T-cell (primary cell): ENCODE measurements at places on chromosomes 3 and 15.
A peak's percentile ranks its signal among the peaks of the same experiment; 100 is the strongest.

GRCh38 chr3:159208050-159208449, 406.2 kb downstream of the MFSD1 start:
- H3K27me3 ChIP-seq = no peaks in the 10 kb centered on the region
- no peak overlapping the region for H3K4me3 ChIP-seq
- H3K27ac ChIP-seq = no peak overlapping the region
- no peak for DNase-seq
- no peaks in the 10 kb centered on the region for H3K4me1 ChIP-seq

DNA sequence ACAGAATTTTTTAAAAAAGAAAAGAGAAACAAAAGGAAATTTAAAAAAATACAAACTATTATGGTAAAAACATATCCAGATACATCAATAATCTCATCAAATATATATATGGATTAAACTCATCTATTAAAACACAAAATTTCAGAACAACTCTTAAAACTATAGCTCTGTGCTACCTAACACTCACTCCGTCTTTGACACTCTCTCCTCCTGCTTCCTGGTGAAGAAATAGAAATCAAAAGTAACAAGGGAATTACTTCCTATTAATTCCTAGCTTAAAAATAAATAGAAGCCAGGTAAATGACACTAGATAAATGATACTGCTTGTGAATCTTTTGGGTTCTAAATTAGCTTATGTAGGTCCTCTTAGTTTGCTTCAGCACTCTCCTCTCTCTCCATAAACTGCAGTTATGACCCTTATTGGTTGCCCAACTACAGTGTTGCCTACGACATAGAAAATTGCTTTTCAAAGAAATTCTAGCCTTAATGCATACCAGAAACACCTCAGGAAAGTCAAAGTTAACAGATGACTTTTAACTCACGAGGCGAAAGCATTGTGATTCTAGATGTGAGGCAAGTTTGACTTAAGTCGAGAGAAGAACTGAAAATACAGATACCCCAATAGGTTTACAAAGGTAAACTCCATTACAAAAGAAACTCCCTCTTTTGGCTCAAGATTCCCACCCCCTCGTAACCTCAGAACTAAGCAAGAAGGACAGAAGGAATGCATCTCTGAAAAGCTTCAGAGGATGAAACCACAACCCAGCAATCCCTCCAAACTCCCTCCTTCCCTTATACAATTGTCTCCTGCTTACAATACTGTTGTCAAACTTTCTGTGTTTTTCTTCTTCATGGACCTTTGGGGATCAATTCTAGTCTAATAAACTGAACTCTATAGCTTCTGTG, 394.7 kb downstream of the FGF12 start:
- no peak overlapping the region for H3K27ac ChIP-seq
- no peak overlapping the region for H3K4me3 ChIP-seq

DNA sequence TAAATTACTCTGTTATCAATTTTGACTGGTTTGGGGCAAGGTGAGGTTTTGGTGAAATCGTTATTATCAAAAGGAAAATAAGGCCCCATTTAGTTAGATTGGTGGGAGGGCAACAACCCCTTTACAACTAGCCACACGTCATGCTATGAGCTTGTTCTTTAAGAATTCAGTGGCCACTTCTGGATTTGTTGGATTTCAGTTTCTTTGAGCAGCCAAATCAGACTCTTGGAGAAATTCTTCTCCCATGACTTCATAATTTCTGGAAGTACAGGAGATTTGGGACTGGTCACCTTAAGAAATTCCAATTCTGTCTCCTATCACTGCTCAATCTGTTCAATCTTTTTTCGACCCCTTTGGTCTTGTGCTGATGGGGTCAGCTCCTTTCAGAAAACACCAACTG, 14.8 kb upstream of the WNT5A start:
- H3K4me1 ChIP-seq = no peaks in the 10 kb centered on the region
- H3K27me3 ChIP-seq = no peaks in the 10 kb centered on the region
- no peak overlapping the region for H3K4me3 ChIP-seq
- no peak for DNase-seq

- no peaks in the 10 kb centered on the region for H3K36me3 ChIP-seq
- peak overlapping the region; percentile 56 for H3K4me3 ChIP-seq
- DNase-seq = no peak
- no peak overlapping the region for H3K27ac ChIP-seq
Measured at GRCh38 chr3:198079771-198080520, 119.9 kb downstream of the LMLN start.

DNA sequence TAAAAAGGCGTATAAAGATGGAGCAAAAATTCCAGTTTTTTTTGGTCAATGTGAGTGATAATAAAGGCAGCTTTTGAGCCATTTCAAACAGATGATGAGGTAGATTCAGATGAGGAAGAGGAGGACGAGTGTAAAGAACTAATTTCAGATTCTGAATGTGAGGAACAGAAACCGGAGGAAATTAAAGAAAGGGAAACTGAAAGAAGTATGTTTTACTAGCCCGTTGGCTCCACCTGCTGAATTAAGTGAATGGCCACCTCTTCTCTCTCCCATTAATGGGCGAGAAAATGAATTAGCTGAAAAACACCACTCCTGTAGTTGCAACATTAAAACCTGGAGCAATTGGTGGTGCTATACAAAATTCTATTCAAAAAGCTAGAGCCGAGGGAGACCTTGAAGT, 55.4 kb downstream of the CYP19A1 start:
- H3K27me3 ChIP-seq = peaks cover 2% of the 10 kb centered on the region
- no peaks in the 10 kb centered on the region for H3K36me3 ChIP-seq
- H3K27ac ChIP-seq = no peak overlapping the region
- no peak overlapping the region for H3K4me3 ChIP-seq

GRCh38 chr15:101167753-101168462, 83.9 kb downstream of the CHSY1 start:
- H3K27me3 ChIP-seq = no peaks in the 10 kb centered on the region
- peak; percentile 10 for DNase-seq
- H3K4me1 ChIP-seq = peaks cover 5% of the 10 kb centered on the region
- H3K4me3 ChIP-seq = no peak overlapping the region
- H3K36me3 ChIP-seq = no peaks in the 10 kb centered on the region
- no peak overlapping the region for H3K27ac ChIP-seq

GRCh38 chr3:172911142-172911541, 160.6 kb downstream of the ECT2 start:
- H3K4me1 ChIP-seq = no peaks in the 10 kb centered on the region
- no peak for DNase-seq
- no peaks in the 10 kb centered on the region for H3K27me3 ChIP-seq
- H3K27ac ChIP-seq = no peak overlapping the region

DNA sequence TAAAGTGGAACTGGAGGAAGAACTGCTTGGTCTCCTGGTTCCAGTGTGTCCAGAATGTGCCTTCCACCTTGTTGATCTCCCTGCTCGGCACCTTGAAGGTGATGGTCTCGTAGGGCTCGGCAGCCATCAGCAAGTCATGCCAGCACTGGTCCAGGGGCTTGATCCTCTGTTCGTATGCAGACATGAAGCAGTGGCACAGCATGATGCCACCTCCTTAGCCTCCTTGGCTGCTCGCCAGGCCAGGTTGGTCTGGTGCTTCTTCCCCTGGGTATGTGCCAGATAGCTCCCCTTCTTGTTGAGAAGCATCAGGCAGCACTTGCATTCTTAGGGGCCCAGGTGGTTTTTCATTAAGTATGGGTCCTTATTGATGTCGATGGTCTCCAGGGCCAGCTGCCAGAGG, 17.8 kb upstream of the TXNRD3 start:
- no peaks in the 10 kb centered on the region for H3K4me1 ChIP-seq
- DNase-seq = no peak
- H3K27me3 ChIP-seq = no peaks in the 10 kb centered on the region
- no peak overlapping the region for H3K27ac ChIP-seq

DNA sequence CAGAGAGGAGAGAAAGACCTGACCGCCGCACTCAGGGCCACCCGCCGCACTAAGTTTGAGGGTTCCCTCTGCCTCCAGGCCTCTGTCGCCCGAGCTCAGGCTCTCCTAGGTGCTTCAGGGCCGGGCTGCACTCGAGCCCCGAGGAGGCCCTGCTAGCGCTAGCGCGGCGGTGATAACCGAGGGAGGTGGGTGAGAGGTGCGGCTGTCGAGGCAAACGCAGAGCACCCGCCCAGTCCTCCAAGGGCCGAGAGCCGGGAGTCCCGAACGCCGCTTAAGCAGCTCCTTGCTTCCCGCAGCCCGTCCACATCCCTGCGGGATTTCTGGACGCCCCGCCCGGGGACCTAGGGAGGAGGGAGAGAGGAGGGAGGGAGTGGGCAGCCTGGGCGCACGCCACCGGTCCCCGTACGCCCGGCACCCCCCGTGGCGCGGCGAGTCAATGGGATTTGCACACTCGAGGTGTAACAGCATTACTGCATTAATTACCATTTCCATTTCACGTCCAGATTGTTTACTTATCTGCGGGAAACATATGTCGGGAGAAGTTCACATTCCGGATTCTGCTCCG, 6.8 kb downstream of the SOX14 start:
- H3K4me1 ChIP-seq = no peaks in the 10 kb centered on the region
- H3K27me3 ChIP-seq = peaks cover 59% of the 10 kb centered on the region

DNA sequence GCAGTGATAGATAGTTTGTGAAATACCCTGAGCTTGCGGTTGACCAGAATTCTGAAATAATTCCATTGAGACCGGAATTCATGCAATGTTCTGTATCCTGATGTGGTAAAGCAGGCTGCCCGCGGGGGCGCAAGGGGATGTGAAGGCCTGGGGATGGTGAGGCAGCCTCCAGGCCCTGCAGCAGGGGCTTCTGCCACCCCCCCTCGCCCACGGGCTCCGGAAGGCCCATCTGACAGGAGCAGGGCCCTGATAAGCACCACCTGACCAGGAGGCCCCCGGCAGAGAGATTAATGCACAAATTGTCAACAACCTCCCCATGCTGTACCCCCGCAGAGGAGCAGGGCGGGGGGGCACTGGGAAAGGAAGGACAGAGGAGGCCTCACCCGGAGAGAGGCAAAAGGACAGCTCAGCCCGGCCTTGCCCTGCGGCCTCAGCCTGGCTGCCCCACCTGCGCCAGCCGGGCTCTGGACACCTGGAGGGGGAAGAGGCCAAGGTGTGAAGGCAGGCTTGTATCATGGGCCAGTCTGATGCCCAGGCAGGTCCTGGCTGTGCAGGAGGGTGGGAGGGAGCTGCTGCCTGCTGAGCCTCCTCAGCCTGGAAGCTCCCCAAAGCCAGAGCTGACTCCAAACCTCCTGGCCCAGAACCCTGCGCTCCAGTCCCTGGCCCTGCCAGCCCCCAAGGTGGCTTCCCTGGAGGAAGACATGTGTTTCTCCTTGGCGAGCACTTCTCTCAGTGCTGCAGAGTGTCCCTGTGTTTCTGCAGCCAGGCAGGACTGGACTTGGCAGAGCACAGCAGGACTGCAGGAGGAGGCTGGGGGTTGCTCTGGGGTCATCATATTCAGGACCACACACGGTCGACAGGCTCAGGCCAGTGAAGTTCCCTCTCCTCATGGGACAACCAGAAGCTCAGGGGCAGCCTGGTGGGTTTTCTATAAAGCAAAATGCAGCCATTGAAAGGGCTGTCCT, 46.5 kb downstream of the RPN1 start:
- no peak overlapping the region for H3K27ac ChIP-seq
- H3K4me3 ChIP-seq = no peak overlapping the region
- H3K4me1 ChIP-seq = peaks cover 12% of the 10 kb centered on the region

DNA sequence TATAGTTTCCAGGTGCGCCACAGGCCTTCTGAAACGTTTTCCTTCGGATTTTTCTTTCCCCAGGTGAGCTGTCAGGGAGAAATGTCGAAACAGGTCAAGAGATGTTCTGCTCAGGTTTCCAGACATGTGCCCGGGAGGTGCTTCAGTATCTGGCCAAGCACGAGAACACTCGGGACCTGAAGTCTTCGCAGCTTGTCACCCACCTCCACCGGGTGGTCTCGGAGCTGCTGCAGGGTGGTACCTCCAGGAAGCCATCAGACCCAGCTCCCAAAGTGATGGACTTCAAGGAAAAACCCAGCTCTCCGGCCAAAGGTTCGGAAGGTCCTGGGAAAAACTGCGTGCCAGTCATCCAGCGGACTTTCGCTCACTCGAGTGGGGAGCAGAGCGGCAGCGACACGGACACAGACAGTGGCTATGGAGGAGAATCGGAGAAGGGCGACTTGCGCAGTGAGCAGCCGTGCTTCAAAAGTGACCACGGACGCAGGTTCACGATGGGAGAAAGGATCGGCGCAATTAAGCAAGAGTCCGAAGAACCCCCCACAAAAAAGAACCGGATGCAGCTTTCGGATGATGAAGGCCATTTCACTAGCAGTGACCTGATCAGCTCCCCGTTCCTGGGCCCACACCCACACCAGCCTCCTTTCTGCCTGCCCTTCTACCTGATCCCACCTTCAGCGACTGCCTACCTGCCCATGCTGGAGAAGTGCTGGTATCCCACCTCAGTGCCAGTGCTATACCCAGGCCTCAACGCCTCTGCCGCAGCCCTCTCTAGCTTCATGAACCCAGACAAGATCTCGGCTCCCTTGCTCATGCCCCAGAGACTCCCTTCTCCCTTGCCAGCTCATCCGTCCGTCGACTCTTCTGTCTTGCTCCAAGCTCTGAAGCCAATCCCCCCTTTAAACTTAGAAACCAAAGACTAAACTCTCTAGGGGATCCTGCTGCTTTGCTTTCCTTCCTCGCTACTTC, 3.8 kb downstream of the BHLHE40 start:
- DNase-seq = no peak
- peaks cover 61% of the 10 kb centered on the region for H3K4me1 ChIP-seq
- no peaks in the 10 kb centered on the region for H3K36me3 ChIP-seq
- no peaks in the 10 kb centered on the region for H3K27me3 ChIP-seq
- peak overlapping the region; percentile 82 for H3K27ac ChIP-seq
- no peak overlapping the region for H3K4me3 ChIP-seq

DNA sequence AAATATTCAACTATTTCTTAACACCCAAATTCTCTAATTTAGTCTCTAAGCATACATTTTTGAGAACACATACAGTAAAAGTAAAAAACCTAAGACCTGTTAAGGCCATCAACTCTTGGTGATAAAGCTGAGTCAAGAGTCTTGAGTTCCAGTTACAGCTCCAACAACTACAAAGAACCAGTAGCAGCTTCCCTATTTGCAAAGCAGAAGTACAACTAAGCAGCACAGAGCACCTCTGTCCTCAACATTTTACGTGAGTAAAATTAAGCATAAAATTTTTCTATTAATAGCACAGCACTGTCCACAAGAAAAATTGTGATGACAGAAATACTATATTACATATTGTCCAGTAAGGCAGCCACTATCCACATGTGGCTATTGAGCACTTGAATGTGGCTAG, 4.4 kb downstream of the PCOLCE2 start:
- H3K4me1 ChIP-seq = no peaks in the 10 kb centered on the region
- no peak overlapping the region for H3K4me3 ChIP-seq
- H3K27me3 ChIP-seq = peaks cover 11% of the 10 kb centered on the region
